Forelimb muscle (tissue), 1 donor: ENCODE measurements at places on chromosomes 6 and 20. TPM values are rescaled to one million over a fixed set of nuclear protein-coding genes. Genes with fewer than 3 reads are reported as not detected.

Gene GSTA5
- polyA plus RNA-seq: not detected

Gene CCN6
- 0.15 TPM for polyA plus RNA-seq

Gene TULP1
- 1.4 TPM for polyA plus RNA-seq

Gene CHMP4B
- 66.9 TPM for polyA plus RNA-seq

Gene MARCKS
- 166 TPM for polyA plus RNA-seq

Gene STX16
- 67.1 TPM for polyA plus RNA-seq

Gene NTSR1
- 0.10 TPM for polyA plus RNA-seq

Gene PRDM1
- 4.0 TPM for polyA plus RNA-seq

Gene DLK2
- 2.8 TPM for polyA plus RNA-seq

Gene CD93
- 49.7 TPM for polyA plus RNA-seq

Gene GJA1
- polyA plus RNA-seq: 42.7 TPM

Gene CLVS2
- polyA plus RNA-seq: 0.34 TPM

Gene DUSP15
- polyA plus RNA-seq: 1.7 TPM

Gene SRMS
- polyA plus RNA-seq: not detected

Gene SLC44A4
- polyA plus RNA-seq: 0.37 TPM

Gene RAB44
- 0.05 TPM for polyA plus RNA-seq

Gene TNF
- not detected for polyA plus RNA-seq

Gene PBOV1
- not detected for polyA plus RNA-seq

Gene CBLN4
- 0.23 TPM for polyA plus RNA-seq

Gene RAB32
- polyA plus RNA-seq: 11.9 TPM

Gene SIRPD
- polyA plus RNA-seq: not detected

Gene SAPCD1
- 3.0 TPM for polyA plus RNA-seq

Gene NKAPL
- 1.1 TPM for polyA plus RNA-seq

Gene PTGIS
- 22.2 TPM for polyA plus RNA-seq

Gene PSORS1C2
- polyA plus RNA-seq: not detected

Gene HUS1B
- polyA plus RNA-seq: 0.14 TPM

Gene BPIFB2
- polyA plus RNA-seq: not detected

Gene PI16
- polyA plus RNA-seq: 13.6 TPM

Gene C20orf202
- 0.39 TPM for polyA plus RNA-seq
